Activated CD4-positive, alpha-beta T cell treated with anti-CD3 and anti-CD28 coated beads, Interleukin-2, amount 10 ng/mL, durations not matched to agents 24 days and 14 days (primary cell): ENCODE measurements at places on chromosomes 11 and 22. TPM values are rescaled to one million over a fixed set of nuclear protein-coding genes. Genes with fewer than 3 reads are reported as not detected.
A peak's percentile ranks its signal among the peaks of the same experiment; 100 is the strongest.

The MPZL2 gene
- total RNA-seq: 18.5 and 19.3 TPM in 2 replicates

The ASPHD2 gene
- total RNA-seq: 19.4 and 20.7 TPM in 2 replicates

The MS4A6E gene
- total RNA-seq: not detected in 2 replicates

The ANKRD49 gene
- total RNA-seq: 18.4 and 22.6 TPM in 2 replicates

GRCh38 chr11:35178873-35179272, 39.9 kb downstream of the CD44 start:
- DNase-seq: peak; percentile 61
- H3K27me3 ChIP-seq: no peaks in the 10 kb centered on the region

GRCh38 chr22:44338906-44339305, 26.2 kb upstream of the SHISAL1 start:
- no peak overlapping the region for H3K4me3 ChIP-seq
- no peaks in the 10 kb centered on the region for H3K36me3 ChIP-seq
- H3K27ac ChIP-seq: no peak overlapping the region

- no peaks in the 10 kb centered on the region for H3K36me3 ChIP-seq
- no peaks in the 10 kb centered on the region for H3K27me3 ChIP-seq
- no peak for DNase-seq
- no peak overlapping the region for H3K27ac ChIP-seq
- peaks cover 18% of the 10 kb centered on the region for H3K4me1 ChIP-seq
- H3K4me3 ChIP-seq: no peak overlapping the region
Observed at GRCh38 chr22:25030636-25031035, 78.1 kb downstream of the KIAA1671 start.

DNA sequence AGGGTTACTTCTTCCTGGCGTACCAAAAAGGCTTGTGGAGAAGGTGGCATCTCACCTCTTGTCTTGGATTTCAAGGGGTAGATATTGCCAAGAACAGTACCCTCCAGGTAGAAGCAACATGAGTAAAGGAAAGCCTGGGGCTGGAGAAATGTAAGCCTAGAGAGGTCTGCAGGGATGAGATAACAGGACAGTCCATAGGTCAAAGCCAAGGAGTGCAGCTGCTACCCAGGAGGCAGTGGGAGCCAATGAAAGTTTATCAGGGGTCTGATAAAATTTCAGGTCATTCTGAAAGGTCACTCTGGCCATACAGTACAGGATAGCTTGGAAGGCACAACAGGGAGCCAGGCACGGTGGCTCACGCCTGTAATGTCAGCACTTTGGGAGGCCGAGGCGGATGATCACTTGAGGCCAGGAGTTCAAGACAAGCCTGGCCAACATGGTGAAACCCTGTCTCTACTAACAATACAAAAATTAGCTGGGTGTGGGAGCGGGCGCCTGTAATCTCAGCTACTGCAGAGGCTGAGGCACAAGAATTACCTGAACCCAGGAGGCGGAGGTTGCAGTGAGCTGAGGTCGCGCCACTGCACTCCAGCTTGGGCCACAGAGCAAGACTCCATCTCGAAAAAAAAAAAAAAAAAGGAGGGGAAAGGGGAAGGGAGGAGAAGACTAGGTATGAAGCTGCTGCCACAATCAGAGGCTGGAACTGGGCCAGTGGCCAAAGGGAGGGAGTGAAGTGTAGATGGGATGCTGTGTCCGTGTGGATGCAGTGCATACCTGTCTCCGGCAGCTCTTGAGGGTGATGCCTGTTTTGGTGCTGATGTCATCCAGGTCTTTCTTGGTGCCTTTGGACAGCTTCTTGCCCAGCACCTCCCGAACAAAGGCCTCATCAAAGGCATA, 1.2 kb downstream of the FIBP start:
- no peaks in the 10 kb centered on the region for H3K27me3 ChIP-seq
- peak overlapping the region; percentile 95 for H3K4me3 ChIP-seq
- H3K27ac ChIP-seq: peak overlapping the region; percentile 98
- no peak for DNase-seq
- H3K4me1 ChIP-seq: peaks cover 40% of the 10 kb centered on the region
- H3K36me3 ChIP-seq: peaks cover 32% of the 10 kb centered on the region

DNA sequence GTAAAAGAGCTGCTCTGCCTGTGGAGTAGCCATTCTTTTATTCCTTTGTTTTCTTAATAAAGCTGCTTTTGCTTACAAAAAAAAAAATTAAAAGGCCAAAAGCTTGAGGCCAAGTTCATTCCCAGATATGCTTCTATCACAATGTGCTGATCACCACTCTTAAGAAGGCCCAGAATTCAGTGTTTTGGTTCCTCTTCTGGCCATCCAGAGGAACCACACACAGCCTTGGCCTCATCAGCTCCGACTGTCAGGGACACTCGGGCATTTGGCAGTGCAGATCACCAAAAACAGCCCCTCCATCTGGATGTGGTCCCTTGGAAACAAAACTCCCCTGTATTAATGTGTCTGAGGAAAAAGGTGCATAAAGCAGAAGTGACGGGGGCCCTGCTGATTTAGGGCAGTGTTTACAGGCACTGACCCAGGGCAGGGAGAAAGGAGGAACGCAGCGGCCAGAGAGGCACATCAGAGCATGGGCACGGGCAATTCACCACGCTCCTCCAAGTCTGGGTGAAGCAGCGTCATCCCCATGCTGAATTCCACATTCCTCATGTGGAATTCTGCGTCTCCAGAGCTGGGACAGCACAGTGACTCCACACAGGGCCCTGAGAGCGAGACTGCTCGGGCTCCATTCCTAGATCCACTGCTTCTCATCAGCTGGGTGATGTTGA, 17.7 kb downstream of the POLDIP3 start:
- peaks cover 2% of the 10 kb centered on the region for H3K4me1 ChIP-seq
- no peak overlapping the region for H3K27ac ChIP-seq
- peaks cover 67% of the 10 kb centered on the region for H3K36me3 ChIP-seq

DNA sequence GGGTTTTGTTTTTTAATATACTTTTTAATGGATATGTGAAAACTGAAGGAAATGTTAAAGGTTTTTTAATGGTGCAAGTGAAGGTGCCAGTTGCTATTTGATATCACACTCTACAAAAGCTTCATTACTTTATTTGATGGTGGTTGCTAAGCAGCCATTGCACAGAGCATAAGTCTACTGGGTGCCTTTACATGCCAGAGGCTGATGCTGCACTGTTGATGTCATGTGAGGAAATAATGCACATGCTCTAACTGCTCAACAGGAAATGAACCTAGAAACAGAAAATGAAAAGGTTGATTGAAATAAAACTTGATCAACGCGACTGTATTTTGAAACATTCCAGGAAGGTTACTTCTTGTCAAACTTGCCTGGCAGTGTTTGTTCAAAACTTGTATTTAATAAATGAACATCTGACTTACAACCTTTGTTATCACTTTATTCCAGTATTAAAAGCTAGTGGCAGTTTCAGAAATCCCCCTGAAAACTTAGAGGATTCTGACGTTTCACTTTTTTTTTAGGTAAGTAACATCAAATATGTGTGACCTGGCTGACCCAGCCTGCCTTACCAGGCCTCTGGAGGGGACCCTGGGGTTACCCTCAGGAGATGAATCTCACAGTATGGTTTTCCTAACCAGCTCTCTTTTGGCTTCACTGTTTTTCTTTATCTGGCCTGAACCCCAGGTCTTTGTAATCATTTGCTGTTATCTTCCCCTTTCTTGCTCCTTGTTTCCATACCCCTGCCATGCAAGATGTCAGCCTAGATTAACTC, 2.4 kb upstream of the ATP5MG start:
- H3K4me3 ChIP-seq: peak overlapping the region; percentile 96
- H3K27ac ChIP-seq: peak overlapping the region; percentile 99
- DNase-seq: peak; percentile 90
- no peaks in the 10 kb centered on the region for H3K27me3 ChIP-seq
- peaks cover 48% of the 10 kb centered on the region for H3K36me3 ChIP-seq

DNA sequence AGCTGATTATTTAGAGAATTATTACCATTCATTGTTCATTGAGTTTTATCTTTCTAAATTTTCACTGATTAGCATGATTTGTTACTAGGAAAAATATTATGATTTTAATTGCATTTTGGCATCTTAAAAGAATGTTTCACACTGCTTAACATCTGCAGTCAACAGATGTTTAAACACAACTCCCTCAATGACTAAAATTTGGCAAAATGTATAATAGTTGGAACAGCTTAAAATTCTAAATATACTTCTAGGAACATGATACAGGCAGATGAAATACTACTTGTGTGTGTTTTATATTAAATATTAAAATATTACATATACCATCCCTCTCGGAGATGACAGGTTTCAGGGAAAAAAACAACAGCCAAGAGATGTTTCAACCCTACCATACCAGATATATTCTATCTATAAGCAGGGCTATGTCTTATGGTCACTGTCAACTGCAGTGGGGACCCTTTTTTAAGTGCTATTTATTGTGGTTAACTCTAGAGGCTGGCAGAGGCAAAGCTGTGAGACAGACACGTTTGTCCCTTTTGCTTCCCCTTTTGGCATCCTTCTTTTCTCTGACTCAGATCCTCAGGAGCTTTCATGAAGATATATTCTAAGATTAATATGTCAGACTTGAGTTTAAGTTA, 81.9 kb downstream of the BDNF start:
- no peak overlapping the region for H3K4me3 ChIP-seq
- DNase-seq: no peak
- no peak overlapping the region for H3K27ac ChIP-seq
- H3K36me3 ChIP-seq: no peaks in the 10 kb centered on the region
- no peaks in the 10 kb centered on the region for H3K4me1 ChIP-seq
- no peaks in the 10 kb centered on the region for H3K27me3 ChIP-seq

DNA sequence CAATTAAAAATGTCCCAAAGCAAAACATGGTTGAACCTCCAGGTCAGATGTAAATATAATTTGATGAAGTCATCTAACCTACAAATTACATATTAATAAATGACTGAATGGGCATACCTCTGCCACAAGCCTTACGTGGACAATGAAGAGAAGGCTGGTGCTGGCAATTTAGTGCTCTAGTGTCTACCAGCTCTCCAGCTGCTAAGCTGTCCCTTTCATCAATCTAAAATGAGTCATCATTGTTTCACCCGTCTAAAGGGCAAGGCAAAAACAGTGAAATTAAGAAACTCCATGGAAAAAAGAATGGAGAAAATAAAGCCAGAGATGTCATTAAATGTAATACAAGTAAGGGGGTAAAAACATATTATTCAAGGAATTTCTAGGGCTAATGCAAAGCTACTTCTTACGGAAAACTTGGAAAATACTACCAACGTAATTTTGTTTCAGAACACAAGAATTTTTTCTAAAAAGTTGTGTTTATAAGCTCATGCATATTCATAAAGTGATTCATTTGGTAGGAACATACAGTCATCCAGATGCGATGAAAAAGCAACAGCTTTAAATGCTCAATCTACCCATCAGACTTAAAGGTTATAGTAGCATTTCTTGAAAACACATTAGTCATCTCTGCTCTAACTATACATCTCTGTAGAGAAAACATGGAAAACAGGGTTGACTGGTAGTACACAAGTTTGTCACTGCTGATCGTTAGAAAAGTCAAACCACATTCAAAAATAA, 71.5 kb downstream of the SIK3 start:
- peak; percentile 53 for DNase-seq
- no peaks in the 10 kb centered on the region for H3K27me3 ChIP-seq
- H3K36me3 ChIP-seq: peaks cover 12% of the 10 kb centered on the region
- H3K4me1 ChIP-seq: peaks cover 54% of the 10 kb centered on the region
- H3K27ac ChIP-seq: peak overlapping the region; percentile 92

DNA sequence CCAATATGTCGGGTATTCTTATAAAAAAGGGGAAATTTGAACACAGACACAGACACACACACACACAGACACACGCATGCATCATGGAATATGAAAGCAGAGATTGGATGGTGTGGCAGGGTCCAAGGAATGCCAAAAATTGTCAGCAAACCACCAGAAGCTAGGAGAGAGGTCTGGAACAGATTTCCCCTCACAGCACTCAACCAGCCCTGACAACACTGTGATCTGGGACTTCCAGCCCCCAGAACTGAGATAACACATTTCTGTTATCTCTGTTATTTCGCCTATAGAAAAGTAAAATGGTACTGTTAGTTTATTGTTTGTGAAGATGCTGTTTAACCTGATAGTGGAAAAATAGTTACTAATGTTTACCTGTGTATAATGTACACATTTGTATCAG, 145.4 kb upstream of the ZBED5 start:
- no peak overlapping the region for H3K27ac ChIP-seq
- H3K4me3 ChIP-seq: no peak overlapping the region
- DNase-seq: no peak
- no peaks in the 10 kb centered on the region for H3K36me3 ChIP-seq
- H3K27me3 ChIP-seq: peaks cover 31% of the 10 kb centered on the region

DNA sequence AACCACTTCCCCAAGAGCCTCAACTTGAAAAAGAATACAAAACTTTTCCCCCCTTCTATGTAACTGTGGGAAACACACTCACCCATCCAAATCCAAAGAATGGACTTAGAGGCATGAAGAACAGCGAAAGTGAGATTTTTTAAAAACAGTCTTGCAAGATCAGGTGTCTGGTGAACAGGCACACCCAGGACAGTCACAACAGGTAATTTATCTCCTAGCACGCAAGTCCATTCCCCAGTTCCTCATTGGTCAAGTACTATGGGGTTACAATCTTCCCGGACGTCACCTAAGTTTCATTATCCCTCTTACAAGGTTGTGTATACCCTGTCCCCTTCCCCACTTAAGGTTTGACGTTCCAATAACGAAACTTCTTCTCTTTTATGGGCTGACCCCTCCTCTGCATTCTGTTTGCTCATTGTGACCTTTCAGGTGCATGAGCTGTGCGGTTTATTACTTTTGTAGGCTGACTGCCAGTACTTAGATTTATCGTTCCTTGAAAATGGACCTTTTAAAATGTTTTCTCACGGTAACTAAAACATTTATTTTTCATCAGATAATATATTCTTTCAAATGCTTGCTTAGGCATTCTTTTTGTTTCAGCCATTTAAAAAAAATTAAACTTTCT, 1401.9 kb downstream of the FAM181B start:
- H3K36me3 ChIP-seq: no peaks in the 10 kb centered on the region
- H3K4me1 ChIP-seq: no peaks in the 10 kb centered on the region
- H3K4me3 ChIP-seq: no peak overlapping the region
- DNase-seq: no peak

- H3K27me3 ChIP-seq: peaks cover 70% of the 10 kb centered on the region
- H3K36me3 ChIP-seq: no peaks in the 10 kb centered on the region
Observed at GRCh38 chr11:128904656-128905344, 13.6 kb downstream of the KCNJ5 start.

DNA sequence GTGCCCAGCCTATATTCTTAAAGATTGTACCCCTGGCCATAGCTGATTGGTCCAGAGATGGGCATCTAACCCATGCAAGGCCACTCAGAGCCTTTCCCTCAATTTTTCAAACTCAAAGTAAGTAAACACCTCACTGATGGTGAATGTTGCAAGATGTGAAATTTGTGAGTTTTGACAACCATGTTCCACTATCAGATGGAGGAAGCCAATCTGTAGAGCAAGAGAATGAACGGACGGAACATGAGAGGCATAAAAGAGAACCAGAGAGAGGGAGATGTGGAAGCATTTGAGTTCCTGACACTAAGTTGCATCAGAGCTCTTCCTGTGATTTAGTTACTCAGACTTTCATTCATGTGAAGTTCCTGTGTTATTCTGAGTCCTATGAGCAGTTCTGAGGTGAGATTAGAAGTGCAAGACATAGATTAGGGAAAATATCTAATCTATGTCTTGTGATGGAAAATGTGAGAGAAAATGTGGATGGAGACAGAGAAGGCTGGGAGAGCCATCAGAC, 73.3 kb downstream of the PRSS23 start:
- no peak overlapping the region for H3K27ac ChIP-seq
- H3K4me1 ChIP-seq: no peaks in the 10 kb centered on the region
- peaks cover 12% of the 10 kb centered on the region for H3K27me3 ChIP-seq
- no peak for DNase-seq
- no peaks in the 10 kb centered on the region for H3K36me3 ChIP-seq

- H3K4me3 ChIP-seq: no peak overlapping the region
- no peak overlapping the region for H3K27ac ChIP-seq
- no peak for DNase-seq
- H3K4me1 ChIP-seq: peaks cover 13% of the 10 kb centered on the region
- peaks cover 4% of the 10 kb centered on the region for H3K27me3 ChIP-seq
Observed at GRCh38 chr11:122153746-122154145, 37.7 kb upstream of the BLID start.
